ENCODE measurements at places on chromosomes 12 and 14. TPM values are rescaled to one million over a fixed set of nuclear protein-coding genes. Genes with fewer than 3 reads are reported as not detected.

The PSMC1 gene
- 110 TPM for polyA plus RNA-seq

The TCL1B gene
- not detected for polyA plus RNA-seq

The DHRS4L2 gene
- polyA plus RNA-seq: 44.3 TPM

The NRDE2 gene
- 25.3 TPM for polyA plus RNA-seq

- DNase-seq: no peak
Measured at GRCh38 chr12:2248087-2248900, 195.5 kb downstream of the CACNA1C start.

- DNase-seq: no peak
Measured at GRCh38 chr12:38417101-38417500, 100.5 kb downstream of the ALG10B start.

GRCh38 chr14:103206836-103207387, 83.7 kb downstream of the TNFAIP2 start:
- DNase-seq: no peak

DNA sequence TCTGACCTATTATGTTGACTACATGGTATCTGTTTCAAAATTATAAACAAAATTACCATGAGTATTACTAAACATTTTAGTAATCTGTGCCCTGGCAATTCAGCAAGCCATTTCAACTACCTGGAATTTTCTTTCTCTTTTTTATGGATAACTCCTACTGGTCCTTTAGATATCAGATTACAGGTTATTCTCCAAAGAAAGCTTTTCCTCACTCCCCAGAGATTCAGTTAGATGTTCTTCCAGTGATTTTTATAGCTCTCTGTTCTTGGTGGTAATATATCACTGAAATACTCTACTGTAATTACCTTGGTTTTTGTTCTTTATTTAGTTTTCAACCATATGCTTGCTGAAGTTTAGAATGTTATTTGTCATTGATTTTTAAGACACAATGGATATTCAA, 930.2 kb upstream of the FOXG1 start:
- peak; percentile 16 for DNase-seq

DNA sequence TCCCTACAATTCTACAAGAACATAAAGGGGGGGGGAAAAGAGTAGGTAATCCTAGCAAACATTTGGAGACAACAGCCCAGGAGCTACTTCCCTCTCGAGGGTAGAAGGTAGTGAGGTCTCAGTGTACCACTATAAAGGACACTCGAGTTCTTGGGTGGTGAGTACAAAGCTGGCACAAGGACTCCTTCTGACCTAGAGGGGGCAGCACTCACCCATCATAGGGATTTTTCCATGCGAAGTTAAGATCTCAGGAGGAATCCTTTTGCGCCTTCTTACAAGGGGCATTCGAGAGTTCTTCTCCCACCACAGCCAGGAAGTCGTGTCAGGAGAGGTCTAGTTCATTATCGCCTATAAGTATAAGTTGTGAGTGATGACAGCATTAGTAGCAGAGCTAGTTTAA, 200.2 kb upstream of the RBM19 start:
- peak; percentile 48 for DNase-seq

DNA sequence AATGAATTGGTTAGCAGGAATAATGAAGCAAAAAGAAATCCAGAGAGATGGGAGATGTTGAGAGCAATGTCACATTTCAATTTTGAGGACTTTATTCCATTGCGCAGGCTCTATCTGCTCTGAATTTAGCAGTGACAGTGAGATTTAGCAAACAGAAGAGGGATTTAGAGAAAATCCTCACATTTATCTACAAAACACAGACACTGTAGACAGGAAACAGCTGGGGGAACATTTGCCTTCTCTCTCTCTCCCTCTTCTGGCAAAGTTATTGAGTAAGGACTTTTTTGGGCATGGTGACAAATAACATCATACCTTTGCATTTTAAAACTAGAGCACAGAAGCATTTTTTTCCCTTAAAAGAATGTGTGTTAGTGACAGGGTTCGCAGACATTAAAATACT, at the start of gene IGF1:
Gene IGF1, minus strand, starts transcription at position 158 of the 400 bp plus-strand sequence. CDS start 182 bp downstream, outside the sequence.
- peak; percentile 46 for DNase-seq

DNA sequence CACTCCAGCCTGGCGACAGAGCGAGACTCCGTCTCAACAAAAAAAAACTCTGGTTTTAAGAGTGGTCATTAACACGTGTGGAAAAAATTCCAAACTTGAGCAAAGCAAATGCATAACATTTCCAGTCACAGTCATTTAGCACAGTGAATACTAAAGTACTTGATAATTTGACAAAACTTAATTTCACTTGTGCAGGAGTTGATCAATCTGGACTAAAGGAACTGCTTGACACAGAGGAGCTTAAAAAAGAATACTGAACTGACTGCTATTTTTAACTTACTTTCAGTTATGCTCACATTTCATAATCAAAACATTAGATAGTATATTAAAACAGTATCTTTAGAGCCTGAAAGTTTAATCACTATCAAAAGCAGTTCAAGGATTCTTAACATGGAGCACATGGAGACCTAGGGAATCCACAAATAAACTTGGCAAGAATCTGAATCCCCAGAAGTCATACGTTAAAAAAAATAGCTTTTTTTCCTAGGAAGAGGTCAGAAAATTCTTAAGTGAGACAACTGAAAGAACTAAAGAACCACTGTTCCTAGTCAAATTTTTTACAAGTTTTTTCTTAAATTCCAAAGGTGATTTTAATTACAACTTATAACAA, 7.4 kb downstream of the UBE2N start:
- no peak for DNase-seq

DNA sequence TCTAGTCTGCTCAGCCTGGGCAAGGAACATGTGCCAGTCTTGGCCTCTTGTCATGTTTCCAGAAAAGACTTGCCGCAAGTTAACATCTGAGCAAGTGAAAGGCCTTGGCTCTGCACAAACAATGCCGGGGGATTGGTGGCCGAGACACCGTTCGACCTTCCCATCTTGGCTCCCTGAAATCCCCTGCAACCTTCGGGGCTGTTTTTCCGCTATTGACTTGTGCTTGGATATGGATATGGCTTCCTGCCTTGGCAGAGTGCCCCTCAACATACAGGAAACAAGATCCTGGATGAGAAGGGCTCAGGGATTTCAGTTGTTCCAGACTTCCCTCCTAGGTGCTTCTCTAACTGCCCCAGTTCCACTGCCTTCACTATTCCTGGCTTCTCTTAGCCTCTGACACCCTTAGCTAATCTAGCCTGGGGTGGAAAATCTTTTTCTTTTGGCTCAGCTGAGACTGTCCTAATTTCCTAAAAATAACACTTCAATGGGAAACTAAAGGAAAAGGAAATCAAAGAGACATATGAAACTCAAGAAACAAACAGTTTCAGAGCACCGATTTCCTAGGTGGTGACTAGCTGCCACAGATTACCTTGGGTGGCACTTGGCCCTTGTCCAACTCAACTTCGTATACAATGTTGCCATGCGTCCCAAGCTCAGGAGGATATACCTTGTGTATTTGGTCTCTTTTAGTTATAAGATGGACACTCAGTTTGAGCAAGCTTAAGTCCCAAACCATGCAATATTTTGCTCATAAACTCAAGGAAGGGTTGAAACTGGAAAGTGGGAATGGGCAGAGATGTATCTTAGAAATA, 33.9 kb downstream of the RDH12 start:
- no peak for DNase-seq
